ENCODE measurements at places on chromosomes 1 and 21. TPM values are rescaled to one million over a fixed set of nuclear protein-coding genes. Genes with fewer than 3 reads are reported as not detected.
A peak's percentile ranks its signal among the peaks of the same experiment; 100 is the strongest.

DNA sequence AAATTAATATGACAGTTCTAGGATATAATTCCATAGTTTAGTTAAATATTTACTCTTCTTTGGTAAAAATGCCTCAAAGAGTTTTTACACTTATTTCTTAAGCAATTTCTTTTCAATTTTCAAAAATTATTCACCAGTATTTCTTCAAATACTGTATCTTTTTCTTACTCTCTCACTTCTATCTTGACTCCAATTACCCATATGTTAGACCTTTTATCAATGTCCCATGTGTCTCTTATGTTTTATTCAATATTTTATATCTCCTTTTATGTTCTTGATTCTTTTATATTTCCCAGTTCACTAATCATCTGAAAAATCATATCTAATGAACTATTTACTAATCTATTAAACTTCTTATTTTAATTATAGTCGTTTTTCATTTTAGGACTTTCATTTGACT, 11.5 kb upstream of the LRIF1 start:
- no peaks in the 10 kb centered on the region for H3K36me3 ChIP-seq
- no peak overlapping the region for H3K27ac ChIP-seq
- no peak overlapping the region for H3K4me3 ChIP-seq
- no peaks in the 10 kb centered on the region for H3K27me3 ChIP-seq

GRCh38 chr21:15986277-15986676, 256.5 kb downstream of the USP25 start:
- no peak for DNase-seq
- H3K4me3 ChIP-seq, result no peak overlapping the region
- no peaks in the 10 kb centered on the region for H3K36me3 ChIP-seq
- H3K27ac ChIP-seq, result no peak overlapping the region

- H3K4me3 ChIP-seq, result no peak overlapping the region
- H3K27me3 ChIP-seq, result no peaks in the 10 kb centered on the region
- DNase-seq, result peak; percentile 63
- H3K27ac ChIP-seq, result peak overlapping the region; percentile 99
These were observed 3.0 kb downstream of the ZNF436 start for GRCh38 chr1:23366598-23366997.

- peak overlapping the region; percentile 33 for H3K4me3 ChIP-seq
- H3K27ac ChIP-seq, result no peak overlapping the region
- DNase-seq, result no peak
- no peaks in the 10 kb centered on the region for H3K27me3 ChIP-seq
- H3K4me1 ChIP-seq, result peaks cover 12% of the 10 kb centered on the region
These were observed 458 bp downstream of the CRABP2 start for GRCh38 chr1:156704930-156705320.

- H3K27me3 ChIP-seq, result no peaks in the 10 kb centered on the region
- H3K4me1 ChIP-seq, result no peaks in the 10 kb centered on the region
- H3K27ac ChIP-seq, result no peak overlapping the region
- DNase-seq, result no peak
- no peaks in the 10 kb centered on the region for H3K36me3 ChIP-seq
These were observed 6.7 kb upstream of the IVL start for GRCh38 chr1:152901631-152902030.

DNA sequence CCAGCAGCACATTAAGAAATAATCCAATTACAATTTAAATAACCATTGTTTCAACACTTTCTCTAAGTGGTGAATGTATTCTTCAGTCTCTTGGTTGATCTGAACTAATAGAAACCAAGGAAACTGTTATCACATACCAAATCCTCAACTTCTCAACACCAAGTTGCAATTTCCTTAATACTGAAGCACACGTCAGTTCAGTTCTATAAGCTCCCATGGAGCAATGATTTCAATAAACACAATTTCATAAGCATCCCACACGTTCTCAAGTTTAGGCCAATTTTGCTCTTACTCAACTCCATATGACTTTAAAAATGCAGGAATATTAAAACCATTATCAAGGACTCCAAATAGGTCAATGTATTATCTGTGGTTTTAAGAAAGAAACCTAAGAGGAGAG, 5.8 kb upstream of the ERG start:
- no peaks in the 10 kb centered on the region for H3K36me3 ChIP-seq
- DNase-seq, result no peak
- H3K27me3 ChIP-seq, result no peaks in the 10 kb centered on the region
- H3K27ac ChIP-seq, result no peak overlapping the region

DNA sequence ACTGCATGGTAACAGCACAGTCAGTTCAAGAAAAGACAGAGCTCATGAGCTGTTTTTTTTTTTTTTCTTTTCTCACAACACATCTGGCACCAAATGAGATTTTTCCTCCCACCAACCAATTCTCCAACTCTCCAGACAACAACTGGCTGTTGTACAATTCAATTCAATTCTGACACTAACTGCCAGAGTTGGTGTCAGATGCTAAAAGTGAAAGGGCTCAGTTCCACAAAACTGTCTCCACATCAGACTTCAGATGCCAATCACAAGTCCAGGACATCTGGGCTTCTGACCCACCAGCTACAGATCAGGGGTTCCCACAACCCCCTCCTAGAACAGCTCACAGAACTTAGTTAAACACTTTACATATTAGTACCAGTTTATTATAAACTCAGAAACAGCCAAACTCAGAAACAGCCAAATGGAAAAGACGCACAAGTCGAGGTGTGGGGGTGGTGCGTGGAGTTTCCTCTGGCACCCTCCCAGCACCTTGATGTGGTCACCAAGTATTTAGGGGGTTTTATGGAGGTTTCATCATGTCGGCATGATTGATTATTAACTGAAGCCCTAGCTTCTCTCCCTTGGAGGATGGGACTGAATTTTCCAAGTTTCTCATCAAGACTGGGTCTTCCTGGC, 39.2 kb upstream of the LRRC8D start:
- no peak overlapping the region for H3K27ac ChIP-seq
- no peaks in the 10 kb centered on the region for H3K36me3 ChIP-seq
- no peak overlapping the region for H3K4me3 ChIP-seq
- no peaks in the 10 kb centered on the region for H3K4me1 ChIP-seq
- no peaks in the 10 kb centered on the region for H3K27me3 ChIP-seq

- peaks cover 89% of the 10 kb centered on the region for H3K27me3 ChIP-seq
- no peak overlapping the region for H3K27ac ChIP-seq
- no peak overlapping the region for H3K4me3 ChIP-seq
- DNase-seq, result no peak
- H3K4me1 ChIP-seq, result peaks cover under 1% of the 10 kb centered on the region
- no peaks in the 10 kb centered on the region for H3K36me3 ChIP-seq
These were observed 7.6 kb downstream of the PAX7 start for GRCh38 chr1:18637962-18638834.

MAP3K21 gene
- 76.1 TPM for total RNA-seq

DCDC2B gene
- not detected for total RNA-seq

ARHGAP29 gene
- total RNA-seq, result 27.8 TPM

TEX50 gene
- total RNA-seq, result 1.1 TPM

PARP1 gene
- 212 TPM for total RNA-seq

Data from prostate gland (tissue), 2 donors.